Large intestine (tissue), 12 donors: ENCODE measurements at places on chromosomes 7 and 10. TPM values are rescaled to one million over a fixed set of nuclear protein-coding genes. Genes with fewer than 3 reads are reported as not detected.

The BMPR1A gene
- 41.5 TPM for polyA plus RNA-seq

DNA sequence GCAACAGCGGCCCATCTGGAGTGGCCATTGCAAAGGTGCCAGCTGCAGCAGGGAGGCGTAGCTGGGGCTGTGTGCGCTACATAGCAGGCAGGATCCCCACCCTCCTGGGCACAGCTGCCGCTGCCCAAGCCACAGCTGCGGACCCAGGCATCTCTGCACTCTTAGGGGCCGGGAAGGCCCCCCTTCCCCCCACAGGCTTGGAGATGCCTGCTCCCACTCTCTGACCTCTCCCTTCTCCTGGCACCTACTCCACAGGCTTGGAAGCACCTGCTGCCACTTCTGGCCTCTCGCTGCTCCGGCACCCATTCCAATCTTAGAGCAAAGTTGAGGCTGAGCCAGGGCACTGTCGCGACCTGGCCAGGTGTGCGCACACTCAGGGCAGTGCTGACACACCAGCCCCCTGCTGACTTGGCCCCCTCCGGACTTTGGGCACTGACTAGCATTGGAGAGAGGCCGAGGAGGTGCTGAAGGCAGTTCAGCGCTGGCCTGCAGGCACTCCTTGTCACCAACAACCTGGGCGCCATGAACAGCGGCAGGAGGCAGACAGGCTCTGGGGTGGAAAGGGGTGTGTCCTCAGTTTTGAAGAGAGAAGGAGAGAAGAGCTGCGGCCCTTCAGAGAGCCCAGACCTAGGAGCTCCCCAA, 18.4 kb downstream of the RBM48 start:
- H3K4me1 ChIP-seq = no peaks in the 10 kb centered on the region
- no peak for DNase-seq
- no peak overlapping the region for H3K27ac ChIP-seq
- no peaks in the 10 kb centered on the region for H3K36me3 ChIP-seq

DNA sequence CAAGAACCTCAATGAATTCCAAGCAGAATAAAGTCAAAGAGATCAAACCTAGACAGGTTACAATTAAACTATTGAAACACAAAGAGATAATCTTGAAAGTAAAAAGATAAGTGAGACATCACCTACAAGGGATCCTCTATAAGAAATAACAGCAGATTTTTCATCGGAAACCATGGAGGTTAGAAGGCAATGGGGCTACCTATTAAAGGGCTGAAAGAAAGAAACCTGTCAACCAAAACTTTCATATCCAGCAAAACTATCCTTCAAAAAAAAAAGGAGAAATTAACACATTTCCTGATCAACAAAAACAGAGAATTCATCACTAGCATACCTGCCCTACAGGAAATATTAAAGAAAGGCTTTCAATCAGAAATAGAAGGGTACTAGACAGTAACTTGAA, 244.9 kb downstream of the ARHGAP12 start:
- H3K4me1 ChIP-seq = no peaks in the 10 kb centered on the region
- no peaks in the 10 kb centered on the region for H3K36me3 ChIP-seq
- no peak overlapping the region for H3K27ac ChIP-seq
- no peak for DNase-seq
- H3K27me3 ChIP-seq = no peaks in the 10 kb centered on the region

- H3K4me1 ChIP-seq = peaks cover 18% of the 10 kb centered on the region
- H3K27me3 ChIP-seq = peaks cover 14% of the 10 kb centered on the region
- no peaks in the 10 kb centered on the region for H3K36me3 ChIP-seq
- no peak for DNase-seq
- H3K4me3 ChIP-seq = no peak overlapping the region
These were observed 2.3 kb downstream of the FBXO24 start for GRCh38 chr7:100588438-100588837.

DNA sequence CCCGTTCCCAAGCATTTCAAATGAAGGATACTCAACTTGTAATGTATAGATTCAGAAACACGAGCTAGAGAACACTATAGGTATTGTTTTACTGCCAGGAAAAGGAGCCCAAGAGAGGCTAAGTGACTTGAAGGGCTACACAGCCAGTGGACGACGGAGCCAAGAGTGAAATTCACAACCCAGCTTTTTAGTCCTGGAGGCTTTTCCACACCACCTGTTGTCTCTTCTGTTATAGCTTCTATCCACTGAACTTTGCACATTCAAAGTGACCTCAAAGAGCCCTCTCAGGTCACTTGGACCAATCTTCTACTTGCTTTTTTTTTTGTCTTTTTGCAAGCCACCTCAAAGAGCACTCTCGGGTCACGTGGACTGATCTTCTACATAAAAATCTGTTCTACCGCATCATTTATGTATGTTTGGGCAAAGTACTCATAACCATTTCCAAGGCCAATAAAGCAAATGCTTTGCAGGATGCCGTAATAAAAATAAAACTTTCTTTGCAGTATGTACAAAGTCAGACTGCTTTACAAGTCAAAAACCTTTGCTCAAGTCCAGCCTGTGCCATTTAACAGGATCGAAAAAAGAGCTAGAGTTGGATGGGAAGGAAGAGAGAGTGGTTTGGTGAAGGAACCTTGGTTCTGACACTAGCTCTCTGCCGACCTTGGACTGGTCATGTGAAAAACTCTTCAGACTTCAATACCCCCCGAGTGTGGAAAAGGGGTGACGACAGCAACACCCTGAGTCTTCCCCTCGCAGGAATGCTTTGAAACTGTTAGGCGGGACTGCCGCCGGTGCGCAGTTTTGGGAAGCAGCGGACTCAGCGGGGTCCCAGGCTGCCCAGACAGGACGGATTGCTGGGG, 821 bp downstream of the SLC35B4 start:
- H3K27ac ChIP-seq = peak overlapping the region; percentile 81
- peak overlapping the region; percentile 90 for H3K4me3 ChIP-seq
- peaks cover 5% of the 10 kb centered on the region for H3K27me3 ChIP-seq
- H3K4me1 ChIP-seq = peaks cover 13% of the 10 kb centered on the region
- peak; percentile 20 for DNase-seq
- H3K36me3 ChIP-seq = peaks cover 2% of the 10 kb centered on the region

The EBLN1 gene
- polyA plus RNA-seq = not detected

DNA sequence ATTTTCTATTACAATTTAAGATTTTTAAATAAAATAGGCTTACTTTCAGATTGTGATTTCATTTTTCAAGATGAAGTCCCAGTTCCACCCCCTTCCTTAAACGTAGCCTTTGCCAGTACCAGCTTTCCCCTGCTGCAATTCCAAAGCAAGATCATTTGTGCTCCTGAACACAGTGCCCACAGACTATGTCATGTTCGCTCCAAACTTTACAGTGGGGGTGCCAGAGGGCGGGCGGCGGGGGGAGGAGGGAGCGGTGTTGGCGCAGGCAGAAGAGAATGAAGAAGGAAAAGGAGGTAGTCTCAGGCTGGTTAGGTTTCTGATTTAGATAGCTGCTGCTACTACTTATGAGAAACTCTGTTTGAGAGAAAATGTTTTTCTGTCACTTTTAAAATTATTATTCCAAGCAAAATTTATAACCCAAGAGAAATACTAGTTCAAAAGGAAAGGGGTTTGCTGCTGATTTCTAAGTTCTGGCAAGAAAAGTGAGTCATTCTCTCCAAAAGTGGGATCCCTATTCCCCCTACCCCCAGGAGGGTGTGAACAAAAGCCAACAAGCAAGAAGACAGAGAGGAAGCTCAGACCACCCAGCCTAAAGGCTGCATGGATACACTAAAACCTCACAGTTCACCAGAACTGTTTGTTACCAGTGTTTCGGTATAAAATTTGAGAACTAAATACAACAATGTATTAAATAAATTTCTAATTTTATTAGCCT, 109.6 kb downstream of the SRPK2 start:
- no peak overlapping the region for H3K27ac ChIP-seq
- no peaks in the 10 kb centered on the region for H3K27me3 ChIP-seq
- H3K4me3 ChIP-seq = no peak overlapping the region
- DNase-seq = no peak
- no peaks in the 10 kb centered on the region for H3K4me1 ChIP-seq
- H3K36me3 ChIP-seq = no peaks in the 10 kb centered on the region

- H3K27me3 ChIP-seq = peaks cover 62% of the 10 kb centered on the region
- no peak overlapping the region for H3K4me3 ChIP-seq
- no peaks in the 10 kb centered on the region for H3K4me1 ChIP-seq
- DNase-seq = no peak
- no peaks in the 10 kb centered on the region for H3K36me3 ChIP-seq
These were observed 75.2 kb downstream of the MICALL2 start for GRCh38 chr7:1384113-1384415.

The SPDYE11 gene
- polyA plus RNA-seq = 0.51 TPM

- peaks cover 12% of the 10 kb centered on the region for H3K36me3 ChIP-seq
- no peaks in the 10 kb centered on the region for H3K27me3 ChIP-seq
- H3K4me1 ChIP-seq = no peaks in the 10 kb centered on the region
- no peak for DNase-seq
These were observed 213.1 kb downstream of the ELFN1 start for GRCh38 chr7:1883031-1883761.

- peak within 1 kb of the TSS; percentile 99 for H3K27ac ChIP-seq
- peak within 1 kb of the TSS; percentile 93 for H3K4me3 ChIP-seq
- H3K4me1 ChIP-seq = peaks cover 13% of the 10 kb centered on the region
- peak; percentile 92 for DNase-seq
- no peaks in the 10 kb centered on the region for H3K36me3 ChIP-seq
These were observed at the start of gene WASL for GRCh38 chr7:123748734-123749536. TSS of gene WASL (minus strand) at chr7:123749003. CDS start at chr7:123748734, 269 bp downstream.

The DYDC2 gene
- polyA plus RNA-seq = 0.42 TPM

- H3K27me3 ChIP-seq = no peaks in the 10 kb centered on the region
- no peaks in the 10 kb centered on the region for H3K36me3 ChIP-seq
- peak; percentile 85 for DNase-seq
- H3K4me1 ChIP-seq = peaks cover 36% of the 10 kb centered on the region
These were observed at the start of gene CPVL for GRCh38 chr7:29146057-29146706. TSS of gene CPVL (minus strand) at chr7:29146537. CDS start at chr7:29121061, 25,476 bp downstream.

The ZNF853 gene
- 5.7 TPM for polyA plus RNA-seq

- no peak for DNase-seq
- no peaks in the 10 kb centered on the region for H3K27me3 ChIP-seq
- peaks cover 3% of the 10 kb centered on the region for H3K4me1 ChIP-seq
- no peak overlapping the region for H3K4me3 ChIP-seq
- no peak overlapping the region for H3K27ac ChIP-seq
These were observed 5.6 kb downstream of the CD36 start for GRCh38 chr7:80644054-80644453.

The ABCC2 gene
- 94.3 TPM for polyA plus RNA-seq

GRCh38 chr7:114956702-114957101, 34.8 kb downstream of the MDFIC start:
- no peak overlapping the region for H3K4me3 ChIP-seq
- DNase-seq = no peak
- no peaks in the 10 kb centered on the region for H3K36me3 ChIP-seq
- H3K27ac ChIP-seq = no peak overlapping the region
- no peaks in the 10 kb centered on the region for H3K27me3 ChIP-seq
